ENCODE measurements at places on chromosomes 5 and 9.

- no peak for DNase-seq
Observed at GRCh38 chr5:146796144-146796543, 82.4 kb downstream of the PPP2R2B start.

GRCh38 chr5:124179819-124180218, 566.6 kb downstream of the ZNF608 start:
- DNase-seq: no peak

DNA sequence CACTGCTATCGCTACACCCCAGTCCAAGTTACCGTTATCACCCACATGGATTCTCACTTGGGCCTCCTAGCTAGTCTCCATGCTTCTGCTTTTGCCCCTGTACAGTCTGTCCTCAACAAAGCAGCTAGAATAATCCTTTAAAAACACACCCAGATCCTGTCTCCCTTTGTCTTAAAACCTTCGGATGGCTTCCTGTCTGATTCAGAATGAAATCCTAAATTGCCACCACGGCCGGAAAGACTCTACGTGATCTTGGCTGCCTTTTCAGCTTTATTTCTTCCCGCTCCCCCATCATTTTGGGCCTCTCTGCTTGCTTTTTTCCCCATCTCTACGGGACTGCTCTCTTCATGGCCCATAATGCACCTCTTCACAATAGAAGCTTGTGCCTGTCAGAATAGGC, 33.4 kb downstream of the GDNF start:
- DNase-seq: no peak

GRCh38 chr5:123116757-123117156, 27.7 kb downstream of the PRDM6 start:
- no peak for DNase-seq

DNA sequence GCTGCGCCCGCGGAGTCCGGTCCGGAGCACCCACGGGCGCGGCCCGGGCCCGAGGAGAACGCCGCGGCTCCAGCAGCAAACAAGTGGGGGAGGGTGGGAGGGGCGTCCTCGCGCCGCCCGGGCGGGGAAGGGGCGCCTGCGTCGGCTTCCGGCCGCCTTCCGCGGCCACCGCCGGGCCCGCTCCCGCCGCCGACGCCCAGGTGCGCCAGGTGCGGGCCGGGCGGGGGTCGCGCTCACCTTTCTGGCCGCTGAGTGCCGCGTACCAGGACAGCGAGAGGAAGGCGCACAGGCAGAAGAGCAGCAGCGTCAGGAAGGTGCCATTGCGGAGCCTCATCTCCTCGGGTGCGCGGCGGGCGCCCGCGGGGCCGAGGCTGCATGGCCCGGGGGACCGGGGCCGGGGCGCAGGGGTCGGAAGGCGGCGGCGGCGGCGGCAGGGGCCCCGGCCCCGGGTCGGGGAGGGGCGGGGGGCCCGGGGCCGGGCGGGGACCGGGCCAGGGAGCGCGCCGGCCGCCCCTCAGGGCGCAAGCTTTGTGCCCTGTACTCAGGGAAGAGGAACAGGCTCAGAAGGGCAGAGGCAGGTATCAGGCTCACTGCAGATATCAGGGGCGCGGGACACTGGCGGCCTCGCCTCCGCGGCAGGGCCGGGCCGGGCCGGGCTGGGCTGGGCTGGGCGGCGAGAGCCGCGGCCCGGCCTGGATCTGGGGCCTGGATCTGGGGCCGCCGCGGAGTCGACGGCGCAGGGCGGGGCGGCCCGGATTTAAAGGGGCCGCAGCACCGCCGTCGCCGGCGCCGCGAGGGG, at the start of gene MGAT4B:
Gene MGAT4B, minus strand, starts transcription at position 617 of the 799 bp plus-strand sequence. Its CDS starts 283 bp downstream, at position 334.
- peak; percentile 42 for DNase-seq

- no peak for DNase-seq
Observed at GRCh38 chr5:42995360-42995751, 44.8 kb downstream of the ANXA2R start.

DNA sequence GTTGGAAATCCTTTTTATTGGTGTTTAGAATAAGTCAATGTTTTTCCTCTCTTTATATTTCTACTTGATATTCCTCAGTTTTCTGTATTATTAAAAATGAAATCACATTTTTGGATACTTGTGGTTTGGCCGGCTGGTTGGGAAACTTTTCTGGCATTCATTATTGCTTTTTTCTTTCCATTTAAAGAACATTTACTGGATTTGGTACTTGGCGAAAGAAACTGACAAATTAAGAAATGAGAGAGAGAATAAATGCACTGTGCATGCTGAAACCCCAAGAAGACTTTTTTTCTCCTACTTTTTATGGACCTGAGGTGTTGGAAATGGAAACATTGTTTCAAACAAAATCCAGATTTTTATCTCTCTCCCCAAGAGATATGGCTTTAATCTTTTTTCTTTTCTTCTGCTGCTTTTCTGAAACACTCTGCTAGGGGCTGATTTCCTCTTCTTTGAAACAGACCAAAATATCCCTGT, 128.4 kb downstream of the SNX18 start:
- no peak for DNase-seq

- no peak for DNase-seq
Observed at GRCh38 chr9:116152941-116153764, 438 bp upstream of the PAPPA start.
